ENCODE measurements at places on chromosomes 12 and 14.

DNA sequence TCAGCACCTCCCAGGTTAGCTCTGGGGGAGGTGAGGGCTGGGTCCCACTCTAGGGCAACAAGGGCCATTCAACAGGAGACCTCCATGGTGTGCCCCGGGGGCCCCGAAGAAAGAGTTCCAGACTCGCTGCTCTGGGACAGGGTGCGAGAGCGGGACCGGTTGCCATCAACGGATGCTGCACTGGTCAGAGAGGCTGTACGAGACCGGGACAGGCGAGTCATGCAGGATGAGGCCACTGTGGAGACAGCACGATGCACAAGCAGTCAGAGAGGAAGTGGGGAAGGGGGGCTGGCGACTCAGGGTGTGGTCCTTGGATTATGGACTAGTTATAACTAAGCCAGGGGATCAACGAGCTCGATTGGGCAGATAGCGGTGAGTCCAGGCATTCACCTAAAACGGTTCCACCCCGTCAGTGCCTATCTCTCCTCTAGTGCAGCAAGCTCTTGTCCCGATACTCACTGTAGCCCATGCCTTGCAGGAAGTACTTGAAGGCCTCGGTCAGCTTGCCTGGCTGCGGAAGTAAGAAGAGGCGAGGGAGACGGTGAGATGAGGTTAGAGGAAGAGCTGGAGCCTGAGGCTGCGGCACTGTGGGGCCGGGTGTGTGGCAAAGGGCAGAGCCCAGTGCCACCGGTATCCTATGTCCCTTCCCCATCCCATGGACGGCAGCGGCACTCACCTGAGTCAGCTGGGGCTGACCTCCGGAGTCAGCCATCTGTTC, 7.2 kb downstream of the NDRG2 start:
- DNase-seq = no peak

GRCh38 chr12:122844366-122844971, 9.2 kb downstream of the HIP1R start:
- peak; percentile 78 for DNase-seq

DNA sequence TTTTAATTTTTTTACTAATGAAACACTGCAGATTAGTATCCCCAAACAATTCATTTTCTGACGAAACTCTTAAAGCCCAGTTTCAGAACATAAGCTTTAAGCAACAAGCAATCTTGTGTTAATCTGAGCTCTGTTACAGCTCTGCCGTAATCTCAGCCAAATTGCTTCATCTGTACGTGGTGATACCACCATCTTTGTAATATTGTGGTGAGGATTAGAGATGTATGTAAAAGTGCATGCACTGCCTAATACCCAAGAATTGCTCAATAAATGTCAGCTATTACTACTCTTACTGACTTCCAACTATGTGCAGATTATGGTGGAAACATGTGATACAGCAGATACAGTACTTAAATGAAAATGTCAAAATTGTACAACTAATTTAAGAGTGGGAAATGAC, 1.8 kb downstream of the AKAP5 start:
- no peak for DNase-seq

DNA sequence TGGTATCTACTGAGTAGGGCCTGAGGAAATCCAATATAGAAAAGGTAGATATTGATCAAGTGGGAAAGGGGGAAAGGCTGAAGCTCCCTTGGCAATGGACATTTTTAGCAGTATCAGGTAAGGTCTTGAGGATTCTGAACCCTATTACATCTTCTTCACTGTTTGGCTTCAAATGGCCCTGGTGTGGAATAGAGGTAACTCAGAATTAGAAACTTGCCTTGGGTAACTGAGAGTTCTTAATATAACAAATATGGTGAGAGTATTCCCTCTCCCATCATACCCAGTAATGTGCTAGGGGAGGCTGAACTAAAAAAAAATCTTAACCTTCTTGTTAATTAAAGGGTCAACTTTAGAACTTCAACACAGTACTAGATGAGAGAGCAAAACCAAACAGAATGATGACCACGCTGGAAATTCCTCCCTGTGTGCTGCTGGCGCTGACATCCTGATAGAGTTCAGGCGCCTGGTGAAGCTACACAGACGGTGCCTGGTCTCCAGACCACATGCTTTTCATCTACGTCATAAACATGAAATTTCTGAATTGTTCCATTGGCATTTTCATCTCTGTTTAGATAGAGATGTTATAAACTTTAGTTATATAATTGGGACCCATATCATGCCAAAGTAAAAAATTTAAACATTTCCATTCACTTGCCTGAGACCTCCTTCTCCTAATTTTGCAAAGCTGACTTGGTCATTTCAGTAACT, 128.3 kb downstream of the AKAP6 start:
- DNase-seq = peak; percentile 68

GRCh38 chr12:10101042-10101579, 2.3 kb upstream of the CLEC1A start:
- peak; percentile 14 for DNase-seq

DNA sequence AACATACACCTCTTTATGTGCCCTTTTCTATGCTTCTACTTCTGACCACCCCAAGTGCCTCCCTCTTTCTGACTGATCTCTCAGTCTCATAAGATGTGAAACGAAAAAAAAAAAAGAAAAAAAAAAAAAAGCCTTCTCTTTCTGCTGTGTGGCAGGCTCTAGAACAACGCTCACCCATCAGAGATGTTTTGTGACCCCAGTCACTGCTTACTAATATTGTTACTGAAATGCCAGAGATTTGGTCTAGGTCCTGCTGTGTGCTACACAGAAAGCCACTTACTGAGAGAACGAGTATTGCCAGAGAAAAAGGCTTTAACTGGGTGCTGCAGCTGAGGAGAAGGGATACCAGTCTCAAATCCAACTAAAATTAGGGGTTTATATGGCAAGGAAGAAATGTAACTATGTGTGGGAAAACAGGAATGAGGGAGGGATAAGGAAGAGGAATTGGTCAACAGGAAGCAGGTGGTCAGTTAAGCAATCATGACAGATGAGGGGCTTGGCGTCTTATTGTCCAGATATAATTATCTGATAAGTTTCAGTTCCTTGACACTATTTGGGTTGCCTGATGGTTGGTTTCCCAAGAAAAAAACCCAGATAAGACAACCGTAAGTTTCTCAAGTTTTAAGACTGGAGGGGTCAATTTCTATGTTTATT, 149.0 kb downstream of the NAV3 start:
- DNase-seq = no peak

GRCh38 chr12:48691826-48692487, 9.9 kb upstream of the KANSL2 start:
- DNase-seq = no peak

- DNase-seq = no peak
These were observed 1.1 kb upstream of the PAPLN start for GRCh38 chr14:73236157-73236556.

DNA sequence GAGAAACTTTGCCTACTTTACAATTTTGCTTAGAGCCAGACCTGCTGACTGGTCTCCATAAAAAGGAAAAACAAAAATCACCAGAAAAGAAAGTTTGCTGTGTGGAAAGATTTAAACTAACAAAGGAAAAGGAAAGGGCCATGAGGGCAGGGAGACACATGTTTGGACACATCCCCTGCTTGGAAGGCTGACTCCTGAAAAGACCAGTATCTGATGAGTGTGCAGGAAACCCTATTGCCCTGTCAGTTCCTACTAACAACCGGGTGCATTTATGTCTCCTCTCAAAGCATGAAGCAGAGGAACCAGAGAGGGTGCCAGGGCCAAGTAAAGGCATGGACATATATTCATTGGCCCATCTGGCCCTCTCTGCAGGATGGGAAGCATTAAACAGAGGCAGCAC, 7.0 kb upstream of the STAB2 start:
- no peak for DNase-seq

- no peak for DNase-seq
These were observed 4.5 kb upstream of the CORO1C start for GRCh38 chr12:108735855-108736254.

GRCh38 chr12:46950094-46950493, 124.3 kb upstream of the SLC38A4 start:
- DNase-seq = no peak

DNA sequence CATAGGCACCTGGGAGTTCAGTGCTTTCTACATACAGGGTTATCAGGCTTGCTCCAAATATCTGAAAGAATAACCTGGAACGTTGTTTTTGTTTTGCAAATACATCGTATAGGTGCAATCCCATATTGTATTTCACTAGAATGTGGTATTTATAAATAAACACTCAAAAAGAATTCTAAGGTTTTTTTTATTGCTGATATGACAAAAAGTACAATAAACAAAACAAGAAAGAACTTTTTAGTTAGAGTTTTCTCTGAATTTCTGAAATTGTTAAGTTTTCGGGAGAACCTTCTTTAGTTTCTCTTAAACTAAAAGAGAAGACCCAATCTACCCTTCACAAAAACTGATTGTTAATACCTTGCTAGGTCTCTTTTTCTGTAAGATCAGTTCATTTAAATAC, 225.8 kb downstream of the CCDC59 start:
- no peak for DNase-seq

GRCh38 chr12:68980476-68981212, 47.7 kb upstream of the CPM start:
- DNase-seq = no peak

DNA sequence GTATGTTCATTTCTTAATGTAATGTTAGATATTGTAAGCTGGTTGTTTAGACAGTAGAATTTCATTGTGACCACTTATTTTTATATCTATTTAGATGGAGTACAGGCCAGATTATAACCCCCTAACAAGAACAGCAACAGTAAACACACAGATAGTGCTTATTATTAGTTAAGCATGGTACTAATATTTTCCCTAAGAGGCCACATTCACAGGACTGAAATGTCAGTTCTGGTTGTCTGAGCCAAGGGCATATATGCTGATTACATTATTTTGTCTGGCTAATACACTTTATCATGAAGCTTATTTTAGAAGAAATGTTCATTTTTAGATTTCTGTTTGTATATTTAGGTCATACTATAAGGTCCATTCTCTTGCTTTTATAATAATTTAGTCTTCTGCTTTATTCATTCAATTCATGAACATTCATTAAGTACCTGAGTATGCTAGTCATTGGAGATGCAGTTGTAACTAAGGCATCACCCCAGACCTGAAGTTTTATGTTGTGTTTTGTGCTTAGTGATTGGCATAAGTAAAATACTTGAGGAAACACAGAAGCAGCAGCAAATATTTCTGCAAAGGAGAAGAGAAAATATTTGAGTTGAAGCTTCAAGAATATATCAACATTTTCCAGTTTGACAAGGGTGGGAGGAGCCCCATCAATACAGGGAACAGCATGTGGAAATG, 413.7 kb downstream of the RAD51B start:
- no peak for DNase-seq

GRCh38 chr12:120721866-120722265, 3.8 kb upstream of the ACADS start:
- peak; percentile 66 for DNase-seq

GRCh38 chr12:109110988-109111495, 5.3 kb upstream of the ACACB start:
- peak; percentile 91 for DNase-seq

- DNase-seq = no peak
These were observed 4.2 kb upstream of the SPIC start for GRCh38 chr12:101470939-101471338.

- DNase-seq = peak; percentile 16
These were observed 6.1 kb downstream of the SOS2 start for GRCh38 chr14:50225067-50225973.

DNA sequence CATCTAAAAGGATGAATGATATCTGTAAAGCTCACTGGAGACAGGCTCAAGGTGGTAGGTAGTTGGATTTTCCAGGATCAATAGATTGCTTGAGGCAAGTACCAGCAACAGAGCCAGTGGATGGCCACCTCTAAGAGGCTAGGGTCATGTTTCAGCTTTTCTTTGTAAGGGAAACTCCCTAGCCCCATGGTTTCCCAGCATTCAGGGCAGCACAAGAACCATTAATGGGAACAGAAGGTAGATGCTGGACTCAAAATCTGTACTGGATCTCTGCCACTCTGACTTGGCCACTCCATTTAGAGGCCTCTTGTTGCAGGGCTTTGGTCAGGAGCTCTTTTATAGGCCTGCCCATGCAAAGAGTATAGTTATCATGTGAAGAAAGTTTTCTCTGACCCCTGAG, 76.1 kb upstream of the DYRK2 start:
- no peak for DNase-seq

DNA sequence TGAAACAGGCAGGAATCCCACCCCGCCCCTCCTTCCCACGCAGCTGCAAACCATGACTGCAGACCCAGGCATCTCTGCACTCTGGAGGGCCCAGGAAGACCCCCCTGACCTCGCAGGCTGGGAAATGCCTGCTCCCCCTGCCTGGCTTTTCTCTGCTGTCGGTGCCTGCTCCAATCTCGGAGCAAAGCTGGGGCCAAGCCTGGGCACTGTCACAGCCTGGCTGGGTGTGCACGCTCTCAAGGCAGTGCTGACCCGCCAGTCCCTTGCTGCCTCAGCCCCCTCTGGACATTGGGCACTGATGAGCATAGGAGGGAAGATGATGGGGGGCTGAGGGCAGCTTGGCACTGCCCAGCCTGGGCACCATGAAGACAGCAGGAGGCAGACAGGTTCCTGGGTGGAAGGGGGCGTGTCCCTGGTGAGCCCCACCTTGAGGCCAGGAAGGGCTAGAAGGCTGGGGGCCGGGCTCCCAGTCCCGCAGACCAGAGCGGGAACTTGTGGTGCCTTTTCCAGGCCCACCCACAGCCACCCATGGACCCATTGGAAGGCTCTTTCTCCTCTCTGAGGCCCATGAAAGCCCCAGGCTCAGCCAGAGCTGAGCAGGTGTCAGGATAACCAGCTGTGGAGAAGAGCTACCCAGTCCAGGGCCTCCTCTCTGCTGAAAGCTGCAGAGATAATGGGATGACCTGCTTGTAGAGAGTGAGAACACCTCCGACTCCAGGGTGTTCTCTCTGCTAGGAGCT, 10.7 kb upstream of the ZNF605 start:
- DNase-seq = no peak

DNA sequence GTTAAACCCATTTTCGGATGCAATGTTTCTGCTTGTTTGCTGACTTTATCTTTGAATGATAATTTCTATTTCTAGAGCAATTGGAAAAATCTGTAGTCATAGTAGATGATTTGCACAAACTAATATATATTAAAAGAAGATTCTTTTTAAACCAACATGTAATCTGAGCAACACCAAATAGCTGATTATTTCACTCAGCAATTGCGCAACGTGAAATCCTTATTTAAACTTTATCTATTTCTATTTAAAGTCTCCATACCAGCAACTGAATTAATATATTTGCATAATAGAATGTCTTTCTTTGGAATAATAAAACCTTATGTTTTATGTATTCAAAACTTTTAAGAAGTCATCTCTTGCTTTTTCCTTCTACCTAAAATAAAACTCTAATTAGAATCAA, 1132.4 kb downstream of the FLRT2 start:
- DNase-seq = no peak

All from SK-N-SH (cell line).